Activated CD4-positive, alpha-beta T cell treated with anti-CD3 and anti-CD28 coated beads, Interleukin-2, Interleukin-6, amounts not matched to agents 100 ng/mL and 50 ng/mL, durations not matched to agents 16 hours and 8 hours (primary cell): ENCODE measurements at places on chromosomes 11 and 22.

DNA sequence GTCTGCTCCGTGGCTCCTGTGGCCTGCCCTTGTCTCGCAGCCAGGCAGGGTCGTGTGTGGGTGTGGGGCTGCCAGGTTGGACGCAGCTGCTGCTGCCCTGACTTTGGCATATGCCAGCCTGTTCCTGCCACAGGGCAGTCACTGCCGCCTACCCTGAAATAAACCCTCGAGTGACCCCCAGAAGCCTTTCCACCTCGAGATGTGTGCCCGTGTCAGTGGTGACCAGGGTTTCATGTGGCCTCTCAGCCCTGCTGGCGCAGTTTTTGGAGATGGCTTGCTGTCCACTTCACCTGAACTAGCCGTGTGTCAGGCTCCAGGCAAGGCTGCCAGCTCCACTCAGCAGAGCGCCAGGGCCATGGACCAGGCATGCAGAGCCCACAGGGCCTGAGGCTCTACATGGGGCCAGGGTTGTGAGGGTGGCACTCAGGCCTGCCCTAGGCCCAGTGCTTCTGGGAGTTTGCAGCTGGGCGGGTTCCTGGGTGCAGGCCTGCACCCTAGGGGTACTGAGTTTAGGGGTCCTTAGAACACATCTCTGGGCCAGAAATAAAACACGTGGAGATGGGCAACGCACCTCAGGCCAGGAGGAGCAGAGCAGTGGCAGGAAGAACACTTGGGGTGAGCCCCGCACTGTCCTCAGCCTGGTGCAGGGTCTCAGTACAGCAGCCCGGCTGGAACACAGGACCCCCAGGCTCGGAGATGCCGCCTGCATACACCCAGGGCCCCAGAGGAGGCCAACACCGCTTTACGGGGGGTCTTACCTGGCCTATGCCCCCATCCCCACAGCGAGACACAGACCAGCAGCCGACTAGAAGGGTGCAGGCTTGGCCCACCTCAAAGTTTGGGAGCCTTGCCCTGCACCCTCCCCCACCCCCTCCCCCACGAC, 8.8 kb upstream of the PANX2 start:
- no peak for DNase-seq

DNA sequence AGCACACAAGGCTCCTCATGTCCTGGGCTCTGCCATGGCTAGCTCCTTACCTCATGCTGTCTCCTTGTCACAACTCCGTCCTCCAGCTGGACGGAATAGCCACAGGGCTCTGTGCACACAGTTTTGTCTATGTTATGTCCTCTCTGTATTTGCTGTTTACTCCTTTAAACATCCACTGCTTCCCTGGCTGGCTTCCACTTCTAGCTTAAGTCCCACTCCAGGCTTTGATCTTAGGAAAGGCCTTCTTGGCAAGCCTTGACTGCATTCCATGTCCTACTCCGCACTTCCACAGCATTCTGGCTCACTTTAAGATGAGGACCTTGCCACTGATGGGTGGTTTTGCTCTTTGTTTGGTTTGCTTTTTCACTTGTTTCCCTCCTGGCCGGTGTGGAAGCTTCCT, 22.9 kb upstream of the ROBO3 start:
- DNase-seq, result no peak

GRCh38 chr11:11122749-11123148, 230.3 kb downstream of the CSNK2A3 start:
- no peak for DNase-seq

DNA sequence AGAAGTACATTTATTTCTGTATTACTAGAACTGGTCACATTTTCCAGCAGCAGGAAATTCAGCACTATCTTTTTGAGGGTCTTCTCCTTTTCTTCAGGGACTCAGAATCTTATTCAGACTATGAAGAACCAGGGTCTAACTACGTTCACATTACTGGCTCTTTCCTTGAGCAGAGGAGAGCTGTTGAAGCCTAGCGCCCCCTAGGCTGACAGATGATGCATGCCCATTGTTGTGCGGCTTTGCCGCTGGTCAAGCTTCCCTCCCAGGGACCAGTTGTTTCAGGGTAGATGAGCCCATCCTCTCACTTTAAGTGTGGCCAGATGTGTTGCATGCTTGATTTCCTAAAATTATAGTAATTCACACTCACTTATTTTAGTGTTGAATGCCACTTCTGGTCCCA, 168.2 kb upstream of the PDGFD start:
- DNase-seq, result no peak

GRCh38 chr11:17707830-17708229, 11.5 kb upstream of the MYOD1 start:
- DNase-seq, result no peak

DNA sequence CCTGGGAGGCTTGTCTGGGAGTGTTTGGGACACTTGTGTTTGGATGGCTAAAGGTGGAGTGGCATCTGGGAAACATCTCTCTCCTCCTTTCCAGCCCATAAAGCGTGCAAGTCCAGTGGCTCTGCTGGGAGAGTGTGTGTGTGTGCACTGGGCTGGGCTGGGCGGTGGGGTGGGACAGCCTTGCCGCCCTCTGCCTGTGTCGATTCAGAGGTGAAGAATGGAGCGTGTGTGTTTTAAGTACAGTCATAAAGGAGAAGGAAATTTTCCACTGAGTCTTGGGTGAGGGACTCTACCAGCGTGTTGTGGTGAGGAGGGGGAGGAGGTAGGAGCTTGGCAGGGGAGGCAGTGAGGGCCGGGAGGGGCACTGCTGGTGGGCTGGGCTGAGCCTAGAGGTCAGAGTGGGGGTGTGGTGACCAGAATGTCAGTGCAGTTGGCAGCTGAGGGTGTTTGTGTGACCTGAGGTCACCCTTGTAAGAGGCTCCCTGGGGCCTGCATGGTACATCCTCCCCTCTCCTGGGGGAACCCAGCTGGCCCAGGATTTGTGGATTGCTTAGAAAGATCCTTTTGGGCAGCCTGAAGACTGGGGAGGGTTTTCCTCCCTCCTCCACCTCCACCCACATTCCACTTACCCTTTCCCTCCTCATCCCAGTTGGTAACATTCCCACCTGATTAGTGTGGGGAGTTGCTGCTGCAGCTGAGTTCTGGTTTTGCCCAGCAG, 1.7 kb downstream of the TIMP3 start:
- DNase-seq, result no peak
